Fibroblast of skin of right biceps (primary cell): ENCODE measurements at places on chromosomes 1 and 21.

DNA sequence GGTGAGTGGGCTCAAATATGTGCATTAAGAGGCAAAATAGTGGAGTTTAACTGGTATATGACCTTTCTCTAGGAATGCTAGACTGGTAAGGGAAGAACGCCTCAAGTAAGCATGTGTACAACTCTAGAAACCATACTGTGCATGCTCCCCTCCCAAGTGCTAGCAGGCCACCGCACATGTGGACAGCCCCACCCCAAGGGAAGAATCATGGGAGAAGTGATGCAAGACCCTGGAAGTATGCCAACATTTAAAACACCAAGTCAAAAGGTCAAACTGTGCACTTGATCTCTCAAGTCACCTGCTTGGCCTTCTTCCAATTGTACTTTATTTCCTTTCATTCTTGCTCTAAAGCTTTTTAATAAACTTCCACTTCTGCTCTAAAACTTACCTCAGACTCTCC lies 120.4 kb downstream of the WDR3 start:
- DNase-seq: no peak

DNA sequence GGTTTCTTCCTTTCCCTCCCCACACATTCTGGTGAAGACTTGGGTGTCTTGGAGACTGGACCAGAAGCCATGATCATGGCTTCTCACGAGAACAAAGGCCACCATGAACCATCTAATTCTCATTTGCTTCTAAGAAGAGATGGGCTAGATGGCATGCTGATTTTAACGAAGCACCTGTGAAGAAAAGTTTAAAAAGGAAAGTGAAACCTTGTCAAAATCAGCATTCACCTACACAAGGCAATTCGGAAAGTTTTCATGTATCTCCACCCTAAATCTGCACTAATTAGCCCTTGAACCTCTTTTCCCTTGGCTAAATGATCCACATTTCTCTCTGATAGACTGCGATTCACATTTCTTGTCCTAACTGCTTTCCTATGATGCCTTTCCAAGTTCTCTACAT lies 114.3 kb upstream of the RAVER2 start:
- no peak for DNase-seq

- peak; percentile 36 for DNase-seq
Observed at GRCh38 chr1:172585348-172585747, 52.4 kb downstream of the SUCO start.

DNA sequence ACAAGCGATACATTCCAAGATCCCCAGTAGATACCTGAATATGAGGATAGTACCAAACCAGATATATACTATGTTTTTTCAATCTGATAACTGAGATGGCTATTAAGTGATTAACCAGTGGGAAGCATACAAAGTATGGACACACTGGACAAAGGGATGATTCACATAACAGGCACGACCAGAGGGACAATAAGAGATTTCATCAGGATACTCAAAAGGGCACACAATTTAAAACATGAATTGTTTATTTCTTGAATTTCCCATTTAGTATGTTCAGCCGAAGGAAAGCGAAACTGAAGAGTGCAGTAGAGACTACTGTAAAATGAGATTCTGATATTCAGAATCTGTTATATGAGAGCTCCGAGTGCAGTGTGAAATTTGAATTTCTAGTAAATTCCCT lies 10.6 kb downstream of the ZZZ3 start:
- DNase-seq: no peak

- DNase-seq: peak; percentile 97
Observed at GRCh38 chr1:246142320-246142893, 364.7 kb downstream of the SMYD3 start.
